ENCODE measurements at places on chromosomes 11 and 22. TPM values are rescaled to one million over a fixed set of nuclear protein-coding genes. Genes with fewer than 3 reads are reported as not detected.

Gene SYT12
- total RNA-seq: 5.1 TPM

Gene HBB
- total RNA-seq: not detected

Gene OR5B21
- not detected for total RNA-seq

Gene CRYBB2
- total RNA-seq: not detected

Gene PKDREJ
- not detected for total RNA-seq

Gene EHF
- total RNA-seq: 29.0 TPM

Gene PHOX2A
- total RNA-seq: not detected

DNA sequence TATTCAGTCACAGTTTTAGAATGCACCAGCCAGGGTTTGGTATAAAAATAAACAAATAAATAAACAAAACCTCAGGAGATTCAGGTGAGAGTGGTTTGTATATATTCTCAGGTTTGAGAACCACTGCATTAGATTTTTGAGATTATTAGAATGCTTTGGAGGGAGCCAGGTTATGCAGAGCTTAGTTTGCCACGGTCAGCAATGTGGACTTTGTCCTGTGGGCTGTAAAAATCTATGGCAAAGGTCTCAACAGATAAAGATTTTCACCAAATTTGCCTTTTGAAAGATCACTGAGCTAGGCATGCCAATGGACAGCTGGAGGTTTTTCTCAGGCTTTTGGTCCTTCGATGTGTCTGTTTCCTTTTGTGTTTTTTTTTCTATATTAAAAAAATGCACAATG, 650.1 kb upstream of the RAG2 start:
- H3K27me3 ChIP-seq: no peaks in the 10 kb centered on the region
- no peaks in the 10 kb centered on the region for H3K4me1 ChIP-seq
- no peak for DNase-seq
- H3K4me3 ChIP-seq: no peak overlapping the region

- H3K4me1 ChIP-seq: peaks cover 31% of the 10 kb centered on the region
- H3K4me3 ChIP-seq: no peak overlapping the region
- peaks cover 17% of the 10 kb centered on the region for H3K36me3 ChIP-seq
- no peak for DNase-seq
These were observed 4.3 kb downstream of the GRK2 start for GRCh38 chr11:67270256-67271204.

- no peak overlapping the region for H3K27ac ChIP-seq
- no peaks in the 10 kb centered on the region for H3K4me1 ChIP-seq
- H3K4me3 ChIP-seq: no peak overlapping the region
- DNase-seq: peak; percentile 53
These were observed 132.7 kb downstream of the FAT3 start for GRCh38 chr11:92357344-92357743.

- no peaks in the 10 kb centered on the region for H3K27me3 ChIP-seq
- no peak overlapping the region for H3K27ac ChIP-seq
- no peaks in the 10 kb centered on the region for H3K36me3 ChIP-seq
- no peak for DNase-seq
These were observed 7.9 kb downstream of the PPIL2 start for GRCh38 chr22:21673534-21674321.

DNA sequence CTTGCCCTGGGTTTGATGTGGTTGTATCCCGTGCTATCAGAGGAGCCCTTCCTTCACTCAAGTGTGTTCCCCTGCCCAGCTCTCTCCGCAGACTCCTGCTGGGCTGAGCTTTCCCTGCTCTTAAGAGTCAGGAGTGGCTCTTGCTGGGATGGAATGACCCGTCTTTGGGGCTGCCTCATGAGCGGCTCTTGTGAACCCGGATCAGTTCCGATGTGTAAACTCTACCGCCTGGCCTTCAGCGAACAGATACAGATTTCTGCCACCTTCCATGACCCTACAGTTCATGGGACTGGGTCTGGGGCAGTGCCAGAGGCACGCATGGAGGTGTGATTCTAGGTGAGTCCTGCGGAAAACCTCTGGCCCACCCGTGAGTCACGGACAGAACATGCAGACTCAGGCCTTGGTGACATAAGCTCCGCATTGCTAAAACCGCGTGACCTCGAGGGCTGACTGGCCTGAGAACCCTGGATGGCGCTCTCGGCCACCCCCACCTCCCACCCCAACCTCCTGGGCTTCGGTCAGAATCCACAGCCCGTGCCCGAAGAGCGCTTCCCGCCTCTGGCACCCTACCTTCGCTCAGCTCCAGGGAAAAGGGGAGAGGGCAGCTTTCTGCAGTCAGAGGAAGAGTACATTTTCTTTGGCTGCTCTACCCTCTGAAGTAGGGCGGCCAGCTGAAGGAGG, 1.3 kb upstream of the ZBTB16 start:
- H3K4me1 ChIP-seq: no peaks in the 10 kb centered on the region
- H3K27me3 ChIP-seq: peaks cover 94% of the 10 kb centered on the region
- H3K27ac ChIP-seq: no peak overlapping the region
- no peak overlapping the region for H3K4me3 ChIP-seq
- no peak for DNase-seq

Measured in PC-3 (cell line).